ENCODE measurements at places on chromosomes 7 and 10. TPM values are rescaled to one million over a fixed set of nuclear protein-coding genes. Genes with fewer than 3 reads are reported as not detected.

DNA sequence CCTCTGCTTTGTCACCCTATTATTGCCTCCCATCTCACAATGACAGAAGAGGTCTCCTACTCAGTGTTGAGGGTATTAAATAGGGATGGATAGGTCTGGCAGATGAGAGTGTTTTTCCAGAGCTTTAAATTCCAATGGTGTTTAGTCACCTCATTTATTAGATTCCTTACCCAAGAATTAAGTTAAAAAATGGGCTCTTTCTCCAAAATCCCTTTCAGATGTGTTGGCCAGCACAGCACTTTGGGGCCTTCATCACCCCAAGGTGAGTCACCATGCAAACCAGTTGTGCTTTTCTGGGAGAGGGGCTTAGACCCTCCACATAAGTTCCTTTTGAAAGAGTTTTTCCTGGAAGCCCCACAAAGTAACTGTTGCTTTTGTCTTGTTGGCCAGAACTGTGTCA is 78.4 kb downstream of the CYP26A1 start:
- no peak for DNase-seq

DNA sequence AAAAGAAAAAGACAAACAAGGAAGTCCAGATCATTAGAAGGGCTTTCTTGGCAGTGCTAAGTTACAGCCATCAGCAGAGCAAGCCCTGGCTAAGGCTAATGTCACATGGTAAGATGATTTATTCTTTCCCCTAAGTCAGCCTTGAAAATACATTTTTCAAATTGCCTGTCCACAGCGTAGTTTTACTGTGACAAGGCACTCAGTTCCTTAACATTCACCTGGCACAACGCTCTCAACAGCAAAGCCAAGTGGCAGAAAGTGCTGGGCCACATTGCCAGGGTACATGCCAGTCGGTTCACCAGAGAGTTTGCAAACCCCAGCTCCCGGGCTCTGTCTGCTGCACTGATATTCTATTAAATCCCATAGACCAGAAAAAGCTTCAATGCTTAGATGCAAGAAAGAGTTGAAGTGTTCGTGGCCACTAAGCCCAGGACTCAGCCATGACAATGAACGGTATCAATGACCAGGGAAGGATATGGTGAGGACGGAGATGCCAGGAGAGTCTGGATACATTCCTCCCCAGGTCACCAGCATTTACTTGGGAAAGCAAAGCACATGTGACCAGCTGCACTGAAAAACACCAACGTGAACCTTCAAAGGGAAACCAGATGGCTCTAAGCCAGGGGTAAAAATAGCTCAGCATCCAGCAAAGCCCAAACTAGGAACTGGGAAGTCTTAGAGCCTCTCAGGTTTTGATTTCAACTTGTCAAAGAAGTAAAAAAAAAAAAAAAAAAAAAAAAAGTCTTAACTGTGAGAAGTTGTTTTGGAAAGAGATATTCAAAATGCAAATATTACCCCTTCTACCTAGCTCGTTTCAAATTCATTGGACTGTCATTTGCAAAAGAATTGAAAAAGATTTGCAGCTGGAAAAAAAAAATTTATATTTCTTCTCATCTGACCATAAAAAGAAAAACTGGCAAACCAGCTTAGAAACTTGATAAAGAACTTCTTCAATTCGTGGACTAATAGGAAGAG is 23.9 kb upstream of the MPP7 start:
- no peak for DNase-seq

The LIPM gene
- not detected for total RNA-seq

GRCh38 chr7:93592588-93593266 is 18.2 kb upstream of the CALCR start:
- no peak for DNase-seq

- DNase-seq = no peak
These were observed 51.3 kb downstream of the MDFIC start for GRCh38 chr7:114973147-114973546.

GRCh38 chr10:105733924-105734323 is 1092.8 kb downstream of the SORCS3 start:
- no peak for DNase-seq

DNA sequence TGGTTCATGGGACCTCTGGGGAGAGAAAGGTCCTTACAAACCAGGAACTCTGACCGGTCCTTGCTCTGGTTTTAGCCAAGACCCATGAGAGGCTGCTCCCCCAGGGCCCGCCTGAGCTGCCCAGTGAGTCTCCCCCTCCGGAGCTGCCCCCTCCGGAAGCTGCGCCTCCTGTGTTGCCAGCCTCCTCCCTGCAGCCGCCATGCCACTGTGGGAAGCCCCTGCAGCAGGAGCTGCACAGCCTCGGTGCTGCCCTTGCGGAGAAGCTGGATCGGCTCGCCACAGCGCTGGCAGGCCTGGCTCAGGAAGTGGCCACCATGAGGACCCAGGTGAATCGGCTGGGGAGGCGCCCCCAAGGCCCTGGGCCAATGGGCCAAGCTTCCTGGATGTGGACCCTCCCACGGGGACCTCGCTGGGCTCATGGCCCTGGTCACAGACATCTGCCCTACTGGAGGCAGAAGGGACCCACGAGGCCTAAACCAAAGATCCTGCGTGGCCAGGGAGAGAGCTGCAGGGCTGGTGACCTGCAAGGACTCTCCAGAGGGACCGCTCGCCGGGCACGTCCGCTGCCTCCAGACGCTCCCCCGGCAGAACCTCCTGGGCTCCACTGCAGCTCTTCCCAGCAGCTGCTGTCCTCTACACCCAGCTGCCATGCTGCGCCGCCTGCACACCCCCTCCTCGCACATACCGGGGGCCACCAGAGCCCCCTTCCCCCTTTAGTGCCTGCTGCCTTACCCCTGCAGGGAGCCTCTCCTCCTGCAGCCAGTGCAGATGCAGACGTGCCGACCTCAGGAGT is 40.1 kb downstream of the ZNF467 start:
- DNase-seq = no peak

DNA sequence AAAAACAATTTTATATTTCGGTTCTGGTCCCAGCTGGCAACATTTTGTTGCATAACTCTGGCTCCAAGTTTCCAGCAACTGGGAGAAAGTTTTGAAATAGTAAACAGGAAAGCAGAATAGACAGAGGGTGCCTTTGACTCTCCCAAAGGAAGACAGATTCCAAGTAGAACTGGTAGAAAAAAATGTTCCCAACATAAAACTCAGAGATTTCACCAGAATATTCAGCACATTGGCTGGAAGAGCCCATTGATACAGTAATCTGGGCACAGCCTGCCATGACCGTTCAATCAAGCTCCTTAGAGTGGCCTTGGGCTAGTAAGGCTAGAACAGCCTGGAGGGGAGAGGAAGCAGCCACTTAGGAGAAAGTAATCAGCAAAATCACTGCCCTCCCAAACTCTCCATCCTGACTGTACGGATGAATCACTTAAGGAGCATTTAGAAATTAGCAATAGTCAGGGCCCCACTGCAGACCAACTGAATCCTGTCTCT is 120.4 kb downstream of the CUBN start:
- no peak for DNase-seq

DNA sequence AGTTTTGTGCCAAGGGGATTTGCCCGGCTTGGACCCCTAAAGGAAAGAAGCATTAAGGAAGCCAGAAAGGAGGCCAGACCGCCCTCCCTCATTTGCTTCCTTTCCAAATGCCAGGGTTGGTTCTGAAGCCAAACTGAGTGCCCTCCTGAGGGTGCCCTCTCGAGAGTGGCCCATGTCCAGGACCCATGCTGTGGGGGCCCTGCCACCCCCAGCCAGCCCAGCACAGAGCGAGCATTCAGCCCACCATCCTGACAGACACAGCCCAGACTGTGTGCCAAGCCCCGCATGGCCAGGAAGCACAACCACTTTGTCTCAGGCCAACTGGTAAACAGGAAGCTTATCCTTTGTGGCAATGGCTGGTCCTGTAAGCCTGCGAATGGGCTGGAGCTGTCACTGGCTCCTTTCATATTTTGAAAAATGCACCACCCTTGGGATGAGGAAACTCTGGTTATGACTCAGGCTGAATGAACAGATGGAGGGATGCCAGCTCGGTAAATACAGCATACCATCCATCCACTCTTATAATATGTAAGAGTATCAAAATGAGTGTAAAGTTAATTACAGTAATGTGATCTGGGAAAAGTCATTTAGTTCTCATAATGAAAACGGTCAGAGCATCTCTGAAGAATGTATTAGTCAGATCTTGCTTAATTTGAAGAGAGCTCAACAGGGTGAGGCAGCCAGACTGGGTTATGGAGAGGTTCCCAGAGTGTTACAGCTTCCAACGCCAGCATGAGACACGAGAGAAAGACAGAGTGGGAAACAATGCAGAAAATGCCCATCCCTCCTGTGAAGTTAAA is 65.0 kb downstream of the STK17A start:
- DNase-seq = no peak

- DNase-seq = no peak
These were observed 29.6 kb downstream of the ABCB4 start for GRCh38 chr7:87445897-87446296.

DNA sequence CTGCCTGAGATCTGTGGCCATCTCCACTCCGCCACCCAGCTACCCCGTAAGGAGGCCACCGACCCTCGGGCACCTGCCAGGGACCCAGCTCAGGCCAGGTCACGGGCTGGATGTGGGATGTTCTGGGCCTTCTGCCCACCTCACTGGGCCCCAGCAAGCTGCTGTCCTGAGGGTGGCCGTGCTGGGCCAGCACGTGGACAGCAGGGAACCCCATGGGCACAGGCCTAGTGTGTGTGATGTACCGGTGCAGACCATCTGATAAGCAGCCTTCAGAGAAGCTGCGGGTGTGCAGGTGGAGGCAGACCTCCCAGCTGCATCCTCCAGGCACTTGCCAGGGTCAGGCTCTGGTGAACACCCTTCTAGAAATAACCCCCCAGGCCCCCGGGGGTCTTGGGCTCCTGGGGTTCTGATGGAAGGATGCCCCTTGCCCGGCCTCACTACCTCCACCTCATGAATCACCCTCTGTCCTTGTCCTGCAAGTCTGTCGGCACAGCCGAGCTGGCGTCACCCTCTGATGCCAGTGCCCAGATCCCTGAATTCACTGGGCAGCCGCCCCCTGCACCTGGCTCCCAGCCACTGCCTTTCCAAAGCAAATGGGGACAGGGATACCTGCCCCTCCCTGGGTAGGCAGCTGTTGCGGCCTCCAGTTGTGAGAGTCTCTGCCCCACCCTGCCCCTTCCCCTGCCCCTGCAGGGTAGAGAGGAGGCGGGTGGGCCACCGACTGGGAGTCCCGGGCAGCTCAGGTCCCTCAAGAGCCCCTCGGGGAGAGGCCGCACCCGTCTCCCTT is 139.8 kb downstream of the FAM53B start:
- DNase-seq = no peak

DNA sequence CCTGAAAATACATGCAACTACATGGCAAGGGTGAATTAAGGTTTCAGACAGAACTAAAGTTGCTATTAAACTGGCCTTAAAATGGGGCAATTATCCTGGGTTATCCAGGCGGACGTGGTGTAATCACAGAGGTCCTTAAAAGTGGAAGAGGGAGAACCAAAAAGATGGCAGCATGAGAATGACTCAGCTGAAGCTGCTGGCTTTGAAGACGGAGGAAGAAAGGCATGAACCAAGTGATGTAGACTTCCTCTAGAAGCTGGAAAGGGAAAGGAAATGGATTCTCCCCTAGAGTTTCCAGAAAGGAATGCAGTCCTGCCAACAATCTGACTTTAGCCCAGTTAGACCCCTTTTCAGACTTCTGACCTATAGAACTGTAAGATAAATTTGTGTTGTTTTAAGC is 27.0 kb upstream of the UBN2 start:
- DNase-seq = no peak

DNA sequence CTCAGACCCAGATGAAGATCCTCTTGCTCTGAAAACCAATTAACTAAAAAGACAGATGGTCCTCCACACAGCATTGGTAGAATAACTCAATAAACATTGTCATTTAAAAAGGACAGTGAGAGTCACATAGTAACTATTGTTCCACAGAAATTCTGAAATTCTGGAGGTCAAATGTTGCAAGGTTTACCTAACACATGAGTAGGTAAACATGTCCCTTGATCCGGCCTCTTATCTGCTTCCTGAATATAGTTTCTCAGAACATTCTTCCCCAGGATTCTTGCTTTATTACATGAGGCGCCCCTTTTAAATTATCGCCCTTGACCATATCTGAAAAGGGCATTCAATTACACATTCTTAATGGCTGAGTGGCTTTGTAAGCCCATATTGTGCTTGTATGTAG is 270.7 kb downstream of the SEMA3D start:
- no peak for DNase-seq

GRCh38 chr7:146960773-146961391 is 844.3 kb downstream of the CNTNAP2 start:
- no peak for DNase-seq

- no peak for DNase-seq
These were observed 59.8 kb downstream of the GRID1 start for GRCh38 chr10:86306628-86307278.

The STEAP2 gene
- total RNA-seq = not detected

The GPR141 gene
- total RNA-seq = not detected

DNA sequence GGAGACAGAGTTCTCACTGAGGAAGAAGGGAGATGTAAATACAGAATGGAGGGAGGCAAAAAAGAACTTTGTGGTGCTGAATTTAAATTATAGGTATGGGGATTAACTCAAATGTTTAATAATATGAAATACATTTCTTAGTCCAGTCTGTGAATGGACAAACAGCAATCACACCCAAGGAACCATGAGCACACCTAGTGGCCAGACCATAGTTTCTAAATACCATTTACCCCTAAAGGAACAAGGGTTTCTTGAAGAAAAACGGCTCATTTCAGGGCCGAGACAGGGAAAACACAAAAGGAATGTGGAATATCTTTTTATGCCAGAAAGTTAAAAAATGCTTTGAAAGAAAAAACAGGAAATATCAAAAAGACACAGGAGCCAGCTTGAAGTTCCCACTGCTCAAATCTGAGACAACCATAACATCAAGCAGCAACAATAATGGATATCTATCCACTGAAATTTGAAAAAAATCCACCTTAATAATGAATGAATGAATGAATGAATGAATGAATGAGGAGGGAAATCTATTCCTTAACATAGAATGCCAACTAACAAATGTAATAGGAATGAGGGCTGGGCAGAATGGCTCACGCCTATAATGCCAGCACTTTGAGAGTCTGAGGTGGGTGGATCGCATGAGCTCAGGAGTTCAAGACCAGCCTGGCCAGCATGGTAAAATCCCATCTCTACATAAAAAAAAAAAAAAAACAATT is 8.6 kb downstream of the IPMK start:
- no peak for DNase-seq

DNA sequence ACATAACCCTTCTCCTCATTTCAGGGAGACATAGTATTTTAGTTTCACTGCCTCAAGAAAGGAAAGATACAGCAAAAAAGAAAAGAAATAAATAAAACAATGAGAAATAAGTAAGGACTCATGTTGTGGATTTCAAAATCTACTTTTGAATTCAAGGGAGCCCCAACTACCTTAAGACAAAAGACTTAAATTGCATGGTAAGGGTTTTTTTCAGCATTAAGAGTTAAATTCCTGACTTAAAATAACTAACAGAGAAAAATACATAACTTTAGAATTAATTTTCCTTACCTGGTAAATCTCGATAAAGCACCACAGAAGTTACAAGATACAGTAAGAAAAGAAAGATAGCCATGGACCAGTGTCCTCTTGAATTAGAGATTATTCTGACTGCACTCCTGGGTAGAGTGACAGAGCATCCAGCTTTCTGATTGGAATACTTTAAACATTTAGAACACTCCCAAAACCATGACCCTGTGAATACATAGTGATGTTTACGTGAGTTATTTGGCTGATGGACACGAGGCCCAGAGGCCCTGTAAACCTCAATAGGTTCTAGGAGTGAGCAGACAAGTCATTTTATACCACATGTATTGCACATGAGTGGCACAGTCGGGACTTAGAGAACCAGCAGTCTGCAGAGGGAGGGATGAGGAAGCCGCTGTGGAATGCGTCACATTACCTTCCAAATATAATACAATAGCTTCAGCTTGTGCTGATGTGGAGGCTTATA is 292.5 kb upstream of the SEMA3C start:
- no peak for DNase-seq
